Spinal cord (tissue), 10 donors: ENCODE measurements at places on chromosomes 4 and X. TPM values are rescaled to one million over a fixed set of nuclear protein-coding genes. Genes with fewer than 3 reads are reported as not detected.

GRCh38 chrX:153057281-153057680 is 1.0 kb downstream of the PNMA3 start:
- DNase-seq, result no peak

DNA sequence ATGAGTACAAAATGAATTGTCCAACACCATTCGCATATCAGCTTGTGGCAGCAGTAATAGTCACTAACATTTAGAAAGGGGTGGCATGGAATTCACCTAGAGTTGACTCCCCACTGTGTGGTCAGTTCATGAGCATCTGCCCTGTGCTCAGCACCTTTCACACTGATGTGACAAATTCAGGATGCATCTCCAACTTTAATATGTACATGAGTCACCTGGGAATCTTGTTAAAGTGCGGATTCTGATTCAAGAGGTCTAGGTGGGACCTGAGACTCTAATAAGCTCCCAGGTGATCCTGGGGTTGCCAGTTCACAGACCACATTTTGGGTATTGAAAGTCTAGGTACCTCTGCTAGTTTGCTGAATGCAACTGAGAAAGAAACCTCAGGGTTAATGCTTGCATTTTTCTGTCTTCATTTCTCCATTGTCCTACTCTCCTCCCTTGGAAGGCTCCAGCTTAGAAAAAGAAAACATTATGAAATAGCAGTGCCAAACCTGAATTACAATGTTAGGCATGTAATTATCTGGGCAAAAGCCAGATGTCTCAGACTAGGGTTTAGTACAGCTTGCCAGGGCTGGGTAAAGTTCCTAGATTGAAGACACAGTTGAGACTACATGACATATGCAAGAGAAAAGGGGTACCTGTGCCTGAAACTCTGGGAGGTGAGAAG is 32.7 kb downstream of the TMSB4X start:
- peak; percentile 42 for DNase-seq

GRCh38 chr4:107008115-107008514 is 28.0 kb downstream of the DKK2 start:
- DNase-seq, result no peak

GRCh38 chr4:17010426-17011087 is 112.1 kb upstream of the LDB2 start:
- peak; percentile 48 for DNase-seq

- peak; percentile 14 for DNase-seq
These were observed 85.4 kb downstream of the CBR4 start for GRCh38 chr4:168924667-168925066.

GRCh38 chrX:74015379-74016019 is 288.5 kb upstream of the ZCCHC13 start:
- no peak for DNase-seq

DNA sequence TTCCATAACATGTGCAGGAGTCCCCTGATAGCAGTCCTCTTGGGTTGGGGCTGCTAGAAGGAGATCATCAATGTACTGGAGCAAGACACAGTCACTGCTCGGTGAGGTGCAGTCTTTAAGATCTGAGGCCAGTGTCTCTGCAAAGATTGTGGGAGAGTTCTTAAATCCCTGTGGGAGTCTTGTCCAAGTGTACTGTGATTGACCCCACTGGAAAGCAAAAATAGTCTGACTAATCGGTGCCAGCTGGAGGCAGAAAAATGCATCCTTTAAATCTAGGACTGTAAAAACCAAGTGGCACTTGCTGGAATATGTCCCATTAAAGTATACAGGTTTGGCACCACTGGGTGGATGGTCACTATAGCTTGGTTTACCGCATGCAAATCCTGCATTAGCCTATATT is 31.1 kb downstream of the SULT1E1 start:
- no peak for DNase-seq

- DNase-seq, result no peak
These were observed 47.9 kb downstream of the SOWAHB start for GRCh38 chr4:76850010-76850441.

DNA sequence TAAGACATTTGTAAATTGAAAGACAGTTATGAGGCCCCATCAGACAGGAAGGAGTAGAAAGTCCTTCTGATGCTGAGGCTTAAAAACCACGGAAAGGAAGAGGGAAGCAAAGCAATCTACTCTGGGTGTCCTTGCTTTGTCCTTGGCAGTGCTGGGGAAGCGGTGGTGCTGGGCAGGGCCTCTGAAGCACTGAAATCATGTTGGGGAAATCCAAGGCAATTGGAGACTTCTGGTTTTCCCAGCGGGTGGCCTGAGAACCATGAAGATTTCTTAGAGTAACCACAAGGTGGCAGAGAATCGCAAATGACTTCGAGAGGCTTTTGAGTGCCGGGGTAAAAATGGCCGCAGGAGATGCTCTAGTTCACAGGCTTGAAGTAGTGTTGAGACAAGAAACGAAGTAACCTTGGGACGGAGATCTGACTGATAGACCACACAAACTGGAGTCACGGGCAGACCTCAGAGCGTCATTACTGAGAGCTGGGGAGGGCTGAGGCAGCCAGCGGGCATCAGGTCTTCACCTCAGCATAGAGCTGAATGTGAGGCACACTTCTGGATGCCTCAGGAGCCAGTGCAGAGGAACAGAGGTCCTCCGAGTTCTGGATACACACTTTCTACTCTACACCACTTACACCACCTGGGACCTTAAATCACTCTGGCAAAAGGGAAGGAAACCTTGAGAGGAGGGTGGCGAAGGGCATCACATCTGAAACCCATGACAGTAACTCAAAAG is 130.7 kb upstream of the GPRIN3 start:
- no peak for DNase-seq

STK32B gene
- total RNA-seq, result 12.6 TPM

ASMT gene
- 0.33 TPM for total RNA-seq

ZNF732 gene
- total RNA-seq, result 2.5 TPM

VEGFD gene
- 3.2 TPM for total RNA-seq
